ENCODE measurements at places on chromosomes 5 and 9.

GRCh38 chr9:31302620-31303418 lies 1081.6 kb upstream of the ACO1 start:
- no peak for DNase-seq

GRCh38 chr5:67290655-67291054 lies 94.1 kb upstream of the CD180 start:
- DNase-seq, result no peak

GRCh38 chr9:33818847-33819500 lies 2.0 kb downstream of the UBE2R2 start:
- DNase-seq, result no peak

GRCh38 chr5:113156271-113156877 lies 179.8 kb downstream of the DCP2 start:
- no peak for DNase-seq

- no peak for DNase-seq
These were observed 84.3 kb downstream of the CRB2 start for GRCh38 chr9:123440256-123440655.

- no peak for DNase-seq
These were observed 218.5 kb downstream of the TLE1 start for GRCh38 chr9:81470864-81471263.

- peak; percentile 10 for DNase-seq
These were observed 84.1 kb downstream of the AMBP start for GRCh38 chr9:113993838-113994540.

- DNase-seq, result peak; percentile 97
These were observed 252.2 kb downstream of the GOLPH3 start for GRCh38 chr5:31921852-31922305.

Data from HT1080 (cell line).